ENCODE measurements at places on chromosomes 1 and 21.

DNA sequence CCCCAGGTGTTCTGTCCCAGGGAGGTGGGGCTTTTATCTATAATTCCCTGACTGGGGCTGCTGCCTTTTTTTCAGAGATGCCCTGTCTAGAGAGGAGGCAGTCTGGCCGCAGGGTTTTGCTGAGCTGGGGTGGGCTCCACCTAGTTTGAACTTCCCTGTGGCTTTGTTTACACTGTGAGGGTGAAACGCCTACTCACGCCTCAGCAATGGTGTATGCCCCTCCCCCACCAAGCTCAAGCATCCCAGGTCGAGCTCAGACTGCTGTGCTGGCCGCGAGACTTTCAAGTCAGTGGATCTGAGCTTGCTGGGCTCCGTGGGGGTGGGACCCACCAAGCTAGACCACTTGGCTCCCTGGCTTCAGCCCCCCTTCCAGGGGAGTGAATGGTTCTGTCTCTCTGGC lies 124.3 kb downstream of the CENPF start:
- DNase-seq = no peak

DNA sequence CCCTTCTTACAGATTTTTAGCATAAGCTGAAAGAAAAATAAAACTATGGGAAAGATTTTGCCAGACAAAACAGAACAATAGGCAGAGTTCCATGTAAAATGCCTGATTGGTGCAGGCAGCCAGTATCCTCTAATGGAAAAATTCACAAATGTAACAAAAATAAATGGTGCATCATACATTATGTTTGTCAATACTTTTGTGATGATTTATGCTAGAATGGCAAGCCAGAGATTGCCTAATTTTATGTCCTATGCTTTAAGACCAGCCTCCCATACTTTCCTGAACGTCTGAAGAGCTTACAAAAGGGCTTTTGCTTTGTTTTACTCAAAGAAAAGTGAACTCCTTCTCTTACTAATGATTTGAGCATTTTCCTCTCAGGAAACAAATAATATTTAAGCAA lies 81.5 kb upstream of the KCNJ15 start:
- DNase-seq = no peak

- no peak for DNase-seq
These were observed 104.7 kb downstream of the FGGY start for GRCh38 chr1:59401581-59401980.

DNA sequence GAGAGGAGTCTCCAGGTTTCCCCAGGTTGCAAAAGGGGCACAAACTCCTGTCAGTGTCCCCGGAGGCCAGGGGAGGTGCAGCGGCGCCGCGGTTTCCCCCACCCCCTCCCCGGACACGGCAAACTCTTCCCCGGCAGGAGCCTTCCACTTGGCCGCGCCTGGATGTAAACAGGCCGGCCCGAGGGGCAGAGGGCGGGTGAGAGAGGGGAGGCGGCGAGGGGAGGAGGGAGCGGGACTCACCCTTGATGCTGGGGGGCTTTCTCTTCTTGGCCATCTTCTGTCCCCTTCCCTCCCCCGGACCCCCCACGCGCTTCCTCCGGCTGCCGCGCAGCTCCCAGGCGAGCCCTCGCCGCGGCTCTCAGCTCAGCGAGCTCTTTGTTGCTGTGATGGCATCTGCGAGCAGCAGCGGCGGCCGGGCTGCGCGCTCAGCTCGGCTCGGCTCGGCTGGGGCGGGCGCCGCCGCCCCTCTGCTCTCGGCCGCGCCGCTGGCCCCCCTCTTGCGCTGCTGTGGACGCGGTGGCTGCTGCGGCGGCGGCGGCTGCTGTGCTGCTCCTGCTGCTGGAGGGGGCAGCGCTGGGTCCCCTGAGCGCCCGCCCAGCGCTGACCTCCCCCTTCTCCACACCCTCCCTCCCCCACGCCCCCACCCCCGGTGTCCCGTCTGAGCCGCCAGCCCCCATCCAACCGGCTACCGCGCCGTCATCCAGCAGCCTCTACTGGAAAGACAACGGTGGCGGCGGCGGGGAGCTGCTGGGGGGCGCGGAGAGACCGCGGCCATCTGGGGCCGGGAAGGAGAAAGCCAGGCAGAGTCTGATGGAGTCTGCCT lies 4.9 kb upstream of the SLC44A5 start:
- DNase-seq = no peak

DNA sequence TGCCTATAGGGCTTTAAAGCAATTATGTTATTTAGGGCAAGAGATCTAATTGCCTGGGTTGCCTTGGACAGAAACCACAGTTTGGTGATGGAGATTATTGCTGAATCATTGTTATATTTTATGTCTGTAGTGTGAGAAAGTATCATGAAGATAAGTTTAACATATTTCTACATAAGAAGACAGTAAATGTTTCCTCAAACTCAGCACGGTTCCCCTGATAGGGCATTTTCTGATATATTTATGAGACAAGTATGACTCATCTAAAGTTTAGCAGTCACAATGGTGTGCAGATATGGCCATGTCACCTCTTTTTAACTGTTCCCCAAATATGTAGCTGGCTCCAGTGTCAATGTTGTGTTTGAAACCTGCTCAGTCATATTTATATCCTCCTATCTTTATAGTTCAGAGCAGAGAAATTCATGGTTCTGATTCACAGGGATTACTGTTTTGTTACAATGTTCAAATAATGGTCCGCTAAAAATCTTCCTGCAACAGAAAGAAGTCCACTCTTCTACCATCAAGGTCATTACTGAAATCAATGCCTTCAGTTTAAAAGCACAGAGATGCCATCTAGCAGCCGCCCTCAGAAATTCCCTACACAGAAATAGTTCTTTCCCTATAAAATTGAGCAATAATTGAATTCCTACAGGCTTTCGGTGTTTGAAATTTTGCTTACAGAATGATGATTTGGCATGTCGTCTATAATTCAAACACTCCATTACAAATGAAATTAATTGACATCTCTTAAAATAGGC lies 3.7 kb downstream of the OLFM3 start:
- DNase-seq = no peak

All from stimulated activated CD4-positive, alpha-beta T cell treated with anti-CD3 and anti-CD28 coated beads, Interleukin-1b, Interleukin-23, amount 100 ng/mL, for 24 hours (primary cell).